ENCODE measurements at places on chromosomes 6 and 20.

DNA sequence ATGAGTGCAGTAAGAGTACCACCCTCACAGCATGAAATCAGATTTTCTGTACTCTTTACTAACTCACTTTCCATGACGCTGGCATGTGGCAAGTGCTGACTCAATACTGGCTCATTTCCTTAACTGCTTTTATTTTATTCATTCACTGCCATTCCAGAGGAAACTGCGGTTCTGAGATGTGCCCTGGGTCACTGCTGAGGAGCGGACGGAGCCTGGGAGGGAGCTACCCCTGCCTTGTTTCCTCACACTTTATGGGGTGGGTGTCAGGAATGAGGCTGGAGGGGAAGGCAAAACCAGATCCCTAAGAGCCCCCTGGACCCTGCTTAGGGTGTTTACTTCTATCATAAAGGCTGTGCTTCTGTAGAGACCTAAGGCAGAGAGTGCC is 14.4 kb downstream of the NT5E start:
- DNase-seq: peak; percentile 99

GRCh38 chr6:157173776-157174175 is 149.5 kb downstream of the TMEM242 start:
- DNase-seq: peak; percentile 31

- peak; percentile 22 for DNase-seq
Observed at GRCh38 chr6:149961728-149962425, 1.9 kb upstream of the ULBP1 start.

DNA sequence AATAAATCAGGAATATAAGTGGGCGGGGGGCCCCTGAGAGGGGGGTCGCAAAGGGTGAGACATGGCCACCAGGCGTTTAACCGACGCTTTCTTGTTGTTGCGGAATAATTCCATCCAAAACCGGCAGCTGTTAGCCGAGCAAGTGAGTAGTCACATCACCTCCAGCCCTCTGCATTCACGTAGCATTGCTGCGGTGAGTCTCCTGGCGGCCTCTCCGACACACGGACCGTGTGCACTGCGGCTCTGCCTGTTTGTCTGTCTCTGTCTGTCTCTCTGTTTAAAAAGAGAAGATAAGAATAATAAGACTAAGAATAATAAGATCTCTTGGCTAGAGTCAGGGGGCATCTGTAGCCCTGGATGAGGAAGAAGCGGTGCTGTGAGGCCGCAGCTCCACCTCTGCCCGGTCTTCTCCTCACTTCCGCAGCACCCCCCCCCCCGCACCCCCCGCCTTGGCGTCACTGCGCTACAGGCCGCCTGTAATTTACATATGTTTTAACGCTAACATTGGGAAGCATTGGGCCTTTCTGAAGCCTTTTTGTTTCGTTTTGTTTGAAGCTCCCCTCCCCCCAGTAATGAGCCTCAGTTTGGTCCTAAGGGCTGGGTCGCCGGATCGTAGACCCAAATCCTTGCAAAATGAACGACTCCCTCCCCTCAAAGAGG is 993 bp downstream of the STX16 start:
- peak; percentile 70 for DNase-seq

DNA sequence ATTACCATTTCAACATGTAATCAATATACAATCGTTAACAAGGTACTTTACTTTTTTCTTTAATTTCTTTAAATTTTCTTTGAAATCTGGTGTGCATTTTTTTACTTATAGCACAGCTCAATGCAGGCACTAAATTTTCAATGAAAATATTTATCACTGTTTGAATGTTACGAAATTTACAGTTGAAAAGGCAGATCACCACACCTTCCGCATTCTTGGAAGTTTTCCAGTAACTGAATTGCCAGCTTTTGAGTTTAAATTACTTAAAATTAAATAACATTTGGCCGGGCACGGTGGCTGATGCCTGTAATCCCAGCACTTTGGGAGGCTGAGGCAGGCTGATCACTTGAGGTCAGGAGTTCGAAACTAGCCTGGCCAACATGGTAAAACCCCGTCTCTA is 309.9 kb downstream of the BMP7 start:
- no peak for DNase-seq

- no peak for DNase-seq
Observed at GRCh38 chr20:32972181-32973076, 31.8 kb downstream of the SUN5 start.

DNA sequence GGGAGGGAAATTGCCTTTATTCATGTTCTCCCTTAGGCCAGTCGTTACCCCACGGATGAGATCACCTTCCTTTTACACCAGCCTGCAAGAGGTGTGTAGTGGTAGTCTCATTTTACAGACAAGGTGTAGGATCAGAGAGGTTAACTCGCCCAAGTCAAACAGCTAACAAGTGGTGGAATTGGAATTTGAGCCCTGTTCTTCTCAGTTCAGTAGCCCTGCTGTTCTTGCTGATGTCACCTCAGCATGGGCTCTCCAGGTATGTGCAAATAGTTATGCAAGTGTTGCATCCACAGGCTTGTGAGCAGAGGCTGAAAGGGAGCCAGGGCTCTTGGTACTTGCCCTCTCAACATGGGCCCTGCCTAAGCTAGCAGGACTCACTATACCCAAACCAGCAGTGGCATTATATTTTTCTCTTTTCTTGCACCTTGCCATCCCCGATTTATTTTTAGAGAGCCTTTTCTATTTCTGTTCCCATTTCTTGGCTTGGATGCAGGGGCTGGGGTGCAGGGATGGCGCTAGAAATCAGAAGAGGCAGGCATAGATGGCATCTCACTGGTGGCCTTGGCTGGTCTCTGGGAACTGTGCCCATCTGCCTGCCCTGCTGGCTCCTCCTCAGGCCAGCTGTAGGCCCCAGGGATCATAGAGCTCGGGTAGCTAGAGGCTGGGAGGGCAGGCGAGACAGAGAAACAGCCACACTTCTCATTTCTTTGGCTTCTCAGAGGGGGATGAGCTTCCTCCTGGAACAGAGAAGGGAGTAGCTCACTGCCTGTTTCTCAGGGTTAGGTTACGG is 18.2 kb downstream of the PPARD start:
- DNase-seq: no peak

- DNase-seq: peak; percentile 43
Observed at GRCh38 chr20:59945731-59946130, 5.5 kb downstream of the FAM217B start.

GRCh38 chr6:137353346-137353745 is 134.2 kb upstream of the IFNGR1 start:
- DNase-seq: no peak

GRCh38 chr6:26158581-26159356 is 71.5 kb downstream of the HFE start:
- DNase-seq: peak; percentile 64

DNA sequence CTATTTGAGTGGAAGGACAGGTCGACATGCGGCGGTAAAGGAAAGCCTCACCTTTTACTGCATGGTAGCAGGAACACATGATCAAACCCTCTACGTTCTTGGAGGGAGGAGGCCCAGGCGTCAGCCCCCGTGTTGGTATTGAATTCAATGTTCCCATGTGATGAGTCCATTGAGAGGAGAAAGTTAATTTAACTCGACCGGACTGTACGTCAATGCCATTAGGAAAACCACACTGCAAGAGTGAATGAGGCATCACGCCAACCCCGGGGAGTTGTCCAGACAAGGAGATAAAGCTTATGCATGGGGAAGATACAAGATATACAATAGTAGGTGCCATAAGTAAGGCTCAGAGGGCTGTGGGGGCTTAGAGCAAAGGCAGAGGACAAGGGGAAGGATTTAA is 213.9 kb upstream of the ECI2 start:
- DNase-seq: no peak

DNA sequence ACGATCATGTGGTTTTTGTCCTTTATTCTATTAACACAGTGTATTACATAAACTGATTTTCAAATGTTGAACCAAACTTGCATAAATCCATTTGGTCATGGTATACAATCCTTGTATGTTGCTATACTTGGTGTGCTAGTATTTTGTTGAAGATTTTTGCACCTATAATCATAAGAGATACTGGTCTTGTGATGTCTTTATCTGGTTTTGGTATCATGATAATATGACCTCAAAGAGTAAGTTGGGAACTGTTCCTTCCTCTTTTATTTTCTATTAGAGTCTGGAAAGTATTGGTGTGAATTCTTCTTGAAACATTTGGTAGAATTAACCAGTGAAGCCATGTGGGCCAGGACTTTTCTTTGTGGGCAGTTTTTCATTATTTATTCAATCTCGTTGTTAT is 65.3 kb downstream of the TRPC4AP start:
- no peak for DNase-seq

GRCh38 chr6:35051396-35051795 is 89.7 kb downstream of the TCP11 start:
- DNase-seq: no peak

DNA sequence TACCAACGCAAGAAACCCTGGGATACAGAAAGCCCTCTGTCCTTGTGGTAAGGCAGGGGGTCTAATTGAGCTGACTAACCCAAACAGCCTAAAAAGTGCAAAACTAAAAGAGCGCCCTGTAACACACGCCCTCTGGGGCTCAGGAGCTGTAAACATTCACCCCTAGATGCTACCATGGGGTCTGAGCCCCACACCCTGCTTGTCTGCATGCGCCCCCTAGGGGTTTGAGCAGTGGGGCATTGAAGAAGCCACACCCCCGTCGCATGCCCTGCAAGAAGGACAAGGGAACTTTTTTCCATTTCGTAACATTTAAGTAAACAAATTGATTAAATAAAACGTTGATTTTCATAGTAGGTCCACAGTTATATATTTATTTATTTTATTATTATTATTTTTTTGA is 616.9 kb upstream of the MAN1A1 start:
- DNase-seq: no peak

- DNase-seq: no peak
Observed at GRCh38 chr6:39005774-39006173, 42.8 kb upstream of the GLP1R start.

DNA sequence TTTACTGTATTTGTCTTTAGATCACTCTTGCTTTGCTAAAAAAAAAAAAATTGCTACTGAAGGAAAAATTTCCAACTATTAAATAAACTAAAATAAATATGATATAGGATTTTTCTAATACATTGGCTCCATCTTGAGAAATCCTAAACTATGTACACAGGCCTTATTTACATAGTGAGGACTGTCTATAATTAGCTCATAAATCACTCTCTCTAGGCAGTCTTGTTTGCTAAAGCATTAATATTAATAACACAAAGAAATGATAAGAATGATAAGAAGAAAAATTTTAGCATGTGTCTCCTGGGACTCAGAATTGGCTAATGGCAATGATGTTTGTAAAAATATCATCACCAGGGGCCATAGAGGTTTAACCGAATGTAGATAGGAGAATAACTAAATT is 13.3 kb upstream of the CRYBG1 start:
- DNase-seq: no peak

GRCh38 chr6:32397252-32397920 is 9.6 kb downstream of the BTNL2 start:
- no peak for DNase-seq

GRCh38 chr20:10115021-10115420 is 80.2 kb downstream of the ANKEF1 start:
- peak; percentile 93 for DNase-seq
